Stimulated activated CD8-positive, alpha-beta memory T cell treated with anti-CD3 and anti-CD28 coated beads, Interleukin-15, amount 100 ng/mL, for 4 hours (primary cell): ENCODE measurements at places on chromosomes 2 and 18.
A peak's percentile ranks its signal among the peaks of the same experiment; 100 is the strongest.

DNA sequence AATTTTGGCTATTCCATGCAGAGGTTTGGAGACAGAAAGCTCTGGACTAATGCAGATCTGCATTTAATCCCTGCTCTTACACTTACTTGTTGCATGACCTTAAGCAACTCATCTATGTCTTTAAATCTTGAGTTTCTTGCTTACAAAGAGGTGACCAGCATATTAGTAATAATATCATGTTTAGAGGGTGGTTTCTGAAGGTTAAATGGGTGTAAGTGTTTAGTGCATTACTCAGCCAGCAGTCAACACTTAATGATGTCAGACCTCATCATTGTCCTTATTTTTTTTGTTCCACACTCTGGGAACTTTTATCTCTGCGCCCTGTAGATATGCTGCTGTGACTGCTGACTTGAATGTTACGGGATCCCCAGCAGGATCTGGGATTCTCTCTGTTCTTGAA lies 1.7 kb downstream of the IL1RL1 start:
- no peak for DNase-seq

DNA sequence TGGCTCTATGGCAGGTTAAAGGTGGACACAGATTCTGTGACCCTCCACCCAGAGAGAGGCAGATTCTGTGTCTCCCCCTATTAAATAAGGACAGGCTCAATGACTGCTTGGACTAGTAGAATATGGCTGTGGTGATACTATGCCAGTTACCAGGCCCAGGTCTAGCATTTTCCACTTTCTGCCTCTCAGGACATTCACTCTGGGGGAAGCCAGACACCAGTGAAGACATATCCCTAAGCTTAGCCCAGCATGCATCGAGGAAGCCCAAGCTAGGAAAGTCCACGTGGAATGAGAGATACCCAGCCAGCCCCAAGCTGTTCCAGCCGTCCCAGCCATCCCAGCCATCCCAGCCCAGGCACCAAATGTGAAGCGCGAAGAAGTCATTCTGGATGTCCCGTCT lies 40.3 kb downstream of the ST6GAL2 start:
- DNase-seq, result no peak

DNA sequence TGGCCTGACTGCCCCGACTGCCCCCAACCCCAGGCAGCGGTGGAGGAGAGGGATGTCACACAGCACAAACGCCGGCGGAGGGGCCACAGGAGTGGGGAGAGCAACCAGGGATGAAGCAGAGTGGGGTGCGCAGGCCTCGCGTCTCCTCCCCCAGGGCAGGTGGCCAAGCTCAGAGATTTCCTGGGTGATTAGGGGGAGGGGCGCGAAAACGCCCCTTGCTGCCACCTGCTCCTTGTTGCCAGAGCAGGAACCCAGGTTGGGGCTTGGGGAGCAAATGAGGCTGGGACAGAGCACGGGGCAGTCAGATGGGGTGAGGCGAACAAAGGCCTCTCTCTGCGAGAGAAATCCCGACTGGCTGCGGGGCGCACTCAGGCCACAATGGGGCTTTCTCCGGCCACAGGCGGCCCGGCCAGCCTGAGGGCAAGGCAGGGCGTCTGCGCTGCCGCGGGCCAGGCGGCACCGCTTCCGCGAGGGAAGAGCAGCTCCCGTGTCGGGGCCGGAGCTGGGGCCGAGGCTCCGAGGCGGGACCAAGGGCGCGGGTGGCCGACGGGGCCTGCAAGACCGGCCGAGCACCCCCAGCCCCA lies 11.5 kb downstream of the TEX44 start:
- no peak for DNase-seq

GRCh38 chr2:178804791-178805190 lies 2.4 kb downstream of the TTN start:
- no peak for DNase-seq

GRCh38 chr2:65716698-65717097 lies 284.3 kb upstream of the SPRED2 start:
- DNase-seq, result no peak

GRCh38 chr2:71877636-71878035 lies 270.0 kb downstream of the CYP26B1 start:
- DNase-seq, result no peak

DNA sequence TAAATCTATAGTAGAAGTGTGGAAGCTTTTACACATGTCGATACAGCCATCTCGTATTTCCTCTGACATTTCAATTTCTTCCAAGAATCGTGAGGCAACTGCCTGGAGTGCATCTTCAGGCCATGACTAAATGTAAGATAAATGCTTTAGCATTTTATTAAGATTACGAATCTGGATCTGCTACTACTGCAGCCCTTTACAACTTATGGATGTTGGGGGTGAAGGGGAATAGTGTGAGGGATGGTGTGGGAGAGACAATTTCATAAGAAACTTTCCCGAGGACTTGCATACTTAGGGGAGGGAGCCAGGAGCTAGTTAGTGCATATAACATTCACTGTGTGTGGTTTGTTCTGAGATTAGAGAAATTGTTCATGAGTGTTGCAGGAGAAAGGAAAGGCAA lies 204.8 kb downstream of the SLC39A10 start:
- no peak for DNase-seq

GRCh38 chr2:130307850-130308249 lies 34.8 kb upstream of the IMP4 start:
- DNase-seq, result no peak

DNA sequence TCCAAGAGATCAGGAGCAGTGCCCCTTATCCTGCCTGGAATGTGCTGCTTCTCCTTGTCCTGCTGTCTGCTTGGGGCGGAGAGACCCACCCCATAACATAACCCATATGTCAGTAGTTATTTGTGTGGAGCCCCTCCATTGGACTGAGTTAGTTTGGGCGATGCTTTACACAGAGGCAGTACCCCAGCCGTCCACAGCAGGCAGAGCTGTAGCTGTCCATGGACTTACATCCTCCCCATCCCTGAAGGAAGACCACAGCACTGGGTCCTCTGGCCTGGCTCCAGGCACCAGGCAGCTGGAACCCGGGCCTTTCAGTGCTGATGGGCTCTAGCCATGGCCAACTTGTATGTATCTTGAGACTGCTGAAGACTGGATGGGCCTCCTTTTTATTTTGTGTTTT lies 20.3 kb downstream of the GKN2 start:
- DNase-seq, result no peak

- DNase-seq, result no peak
These were observed 120.0 kb downstream of the AQP4 start for GRCh38 chr18:26745288-26746181.

DNA sequence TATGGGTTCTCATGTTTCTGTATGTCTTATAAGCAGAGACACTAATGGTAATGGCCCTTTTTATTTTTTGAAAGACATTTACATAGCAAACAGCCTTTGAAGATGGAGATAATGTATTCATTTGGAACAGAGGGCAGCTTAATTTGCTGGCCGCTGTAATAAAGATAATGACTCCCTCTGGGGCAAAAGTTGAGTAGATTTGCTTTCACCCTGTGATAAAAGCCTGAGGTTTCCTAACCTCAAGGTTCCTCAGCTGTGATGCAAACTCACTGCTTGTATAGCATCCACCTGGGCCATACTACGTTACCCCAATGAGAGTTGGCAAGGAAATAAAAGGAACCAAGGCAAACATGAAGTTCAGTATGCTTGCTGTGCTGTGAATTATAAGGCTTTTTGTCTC lies 54.8 kb downstream of the TEX51 start:
- no peak for DNase-seq

- no peak for DNase-seq
These were observed 6.6 kb downstream of the RPS7 start for GRCh38 chr2:3581367-3582262.

DNA sequence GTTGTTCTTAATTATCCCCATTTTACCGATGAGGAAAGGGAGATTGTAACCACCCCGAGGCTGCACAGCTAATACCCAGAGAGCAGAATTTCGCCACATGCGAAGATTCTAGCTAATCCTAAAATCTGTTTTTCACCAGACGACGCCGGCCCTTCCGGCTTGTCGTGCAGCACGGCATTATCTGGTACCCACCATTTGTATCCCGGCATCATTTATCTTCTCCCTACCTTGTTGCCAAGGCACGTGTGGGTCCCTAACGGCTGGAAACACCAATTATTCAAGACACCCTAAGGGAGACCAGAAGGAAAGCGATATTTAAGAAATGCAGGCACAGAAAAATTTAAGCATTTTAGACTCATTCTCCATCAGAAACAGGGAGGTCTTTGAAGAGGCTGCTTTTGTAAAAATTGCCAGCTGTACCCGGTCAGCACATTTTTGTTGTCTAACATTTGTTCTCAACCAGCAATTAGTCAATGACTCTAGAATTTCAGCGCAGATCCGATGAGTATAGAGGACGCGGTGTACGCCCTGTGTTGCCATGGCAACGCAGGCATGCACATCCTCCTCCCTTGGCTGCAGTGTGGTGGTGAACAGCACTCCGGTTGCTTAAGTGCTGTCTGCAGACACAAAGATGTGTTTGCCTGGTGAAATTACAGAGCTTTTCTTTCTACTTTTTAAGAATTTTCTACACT lies 111.6 kb downstream of the AGAP1 start:
- DNase-seq, result no peak

- DNase-seq, result no peak
These were observed 670.3 kb downstream of the NR4A2 start for GRCh38 chr2:155662224-155662623.

- DNase-seq, result no peak
These were observed 130.2 kb downstream of the DTNA start for GRCh38 chr18:34840256-34840826.

DNA sequence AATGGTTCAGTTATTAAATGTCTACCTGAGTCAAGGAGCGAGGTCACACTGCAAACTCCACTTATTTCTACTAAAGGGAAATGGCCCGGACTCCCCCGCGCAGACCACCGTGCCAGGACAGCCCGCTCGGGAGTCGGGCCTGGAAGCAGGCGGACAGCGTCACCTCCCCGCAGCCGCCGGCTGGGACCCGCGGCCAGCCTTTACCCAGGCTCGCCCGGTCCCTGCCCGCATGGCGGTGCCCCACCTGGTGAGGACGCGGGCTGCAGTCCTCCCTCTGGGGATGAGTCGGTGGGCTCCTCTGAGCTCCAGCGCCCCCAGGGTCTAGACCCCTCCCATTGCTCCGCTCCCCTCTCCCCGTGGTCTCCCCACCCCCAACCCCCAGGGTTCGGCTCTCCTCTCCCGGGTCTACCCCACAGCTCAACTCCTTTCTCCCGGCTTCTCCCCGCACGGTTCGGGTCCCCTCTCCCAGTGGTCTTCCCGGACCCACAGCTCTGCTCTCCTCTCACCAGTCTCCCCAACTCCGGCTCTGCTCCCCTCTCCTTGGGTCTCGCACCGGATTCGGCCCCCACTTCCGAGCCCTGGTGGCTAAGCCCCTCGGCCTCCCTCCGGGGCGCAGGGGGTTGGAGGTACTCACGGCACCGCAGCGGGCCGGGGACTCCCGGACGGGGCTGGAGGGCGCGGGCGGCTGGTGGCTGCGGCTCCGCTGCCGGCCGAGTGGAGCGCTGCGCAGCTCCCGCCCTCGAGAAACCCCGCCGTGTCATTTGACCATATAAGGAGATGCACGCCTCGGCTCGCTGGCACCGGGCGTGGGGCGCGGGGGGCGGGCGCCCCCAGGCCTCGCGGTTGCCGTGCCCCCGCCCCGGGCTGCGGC lies at the start of gene FHL2:
Gene FHL2, minus strand, starts transcription at position 716 of the 871 bp plus-strand sequence. CDS start 12,535 bp downstream, outside the sequence.
- DNase-seq, result peak; percentile 42

GRCh38 chr18:7464245-7464966 lies 102.7 kb upstream of the PTPRM start:
- DNase-seq, result no peak

DNA sequence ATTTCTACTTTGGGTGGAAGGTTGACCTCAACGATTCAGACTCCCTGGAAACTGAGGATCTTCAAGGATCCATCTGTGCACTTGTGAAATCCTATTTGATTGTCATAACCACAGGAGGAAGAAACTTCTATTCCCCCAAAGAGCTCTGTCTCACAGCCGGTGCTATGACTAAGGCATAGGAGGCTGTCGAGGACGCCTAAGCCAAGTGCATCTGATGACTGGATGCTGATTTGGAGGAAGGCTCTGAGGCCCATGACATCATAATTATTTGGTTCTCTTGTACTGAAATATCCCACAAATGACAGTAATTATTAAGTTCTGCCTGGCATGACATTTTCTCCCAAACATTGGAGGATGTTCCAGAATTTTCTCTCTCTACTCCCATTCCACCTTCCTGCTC lies 13.8 kb upstream of the KCNF1 start:
- DNase-seq, result no peak

DNA sequence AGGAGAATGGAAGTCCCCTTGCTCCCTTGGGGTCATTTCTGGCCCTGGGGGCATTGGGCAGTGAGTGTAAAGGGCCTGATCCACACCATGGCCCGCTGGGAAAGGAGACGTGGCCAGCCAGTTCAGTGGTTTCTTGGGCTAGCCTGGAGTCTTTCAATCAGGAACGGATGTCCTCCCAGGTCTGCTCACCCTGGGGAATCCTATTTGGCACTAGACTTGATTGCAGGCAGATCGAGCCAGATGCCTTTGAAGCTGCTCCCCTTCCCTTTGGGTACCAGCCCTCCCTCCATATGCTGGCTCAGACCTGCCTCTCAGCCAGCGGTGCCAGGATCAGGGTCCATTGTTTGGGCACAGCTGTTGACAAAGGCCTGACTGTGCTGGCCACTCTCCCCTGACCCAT lies 11.0 kb downstream of the FBLN7 start:
- no peak for DNase-seq

- DNase-seq, result no peak
These were observed 35.9 kb downstream of the EPC2 start for GRCh38 chr2:148680462-148680861.

DNA sequence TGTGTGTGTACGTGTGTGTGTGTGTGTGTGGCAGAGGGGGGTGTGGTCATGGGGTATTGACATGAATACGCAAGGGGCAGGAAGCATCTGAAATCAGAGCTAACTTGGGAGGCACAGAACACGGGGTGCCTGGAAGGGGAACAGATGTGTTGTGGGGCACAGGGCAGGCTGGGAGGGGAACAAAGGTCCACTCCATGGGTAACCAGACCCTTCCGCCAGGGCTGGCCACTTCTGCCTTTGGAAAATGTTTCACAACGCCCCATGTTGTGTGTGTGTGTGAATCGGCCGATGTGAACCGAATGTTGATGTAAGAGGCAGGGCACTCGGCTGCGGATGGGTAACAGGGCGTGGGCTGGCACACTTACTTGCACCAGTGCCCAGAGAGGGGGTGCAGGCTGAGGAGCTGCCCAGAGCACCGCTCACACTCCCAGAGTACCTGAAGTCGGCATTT lies at the start of gene SLC11A1:
Gene SLC11A1, plus strand, starts transcription at position 358 of the 451 bp plus-strand sequence. CDS start 96 bp downstream, outside the sequence.
- no peak for DNase-seq

GRCh38 chr2:38797250-38797676 lies 19.3 kb downstream of the GEMIN6 start:
- DNase-seq, result no peak

DNA sequence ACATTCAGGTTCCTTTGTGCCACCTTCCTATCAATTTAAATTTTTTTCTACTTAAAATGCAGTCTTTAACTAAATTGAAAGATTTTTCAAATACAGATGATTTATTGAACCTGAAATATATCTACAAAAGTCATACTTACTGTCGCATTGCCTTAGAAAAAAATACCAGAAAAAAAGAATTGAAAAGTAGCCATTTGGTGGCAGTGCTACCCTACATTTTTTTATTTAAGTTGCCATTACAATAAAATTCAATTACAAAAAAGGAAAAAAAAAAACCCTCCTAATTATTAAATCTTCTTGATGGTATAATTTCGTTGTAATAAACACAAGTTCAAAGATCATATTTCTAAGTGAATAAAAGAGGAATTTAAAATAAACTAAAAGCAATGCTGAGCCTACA lies 43.4 kb downstream of the DSC3 start:
- no peak for DNase-seq
